Dermis blood vessel endothelial cell (primary cell): ENCODE measurements at places on chromosomes 5 and 9. TPM values are rescaled to one million over a fixed set of nuclear protein-coding genes. Genes with fewer than 3 reads are reported as not detected.

- DNase-seq, result no peak
Observed at GRCh38 chr9:36396985-36397384, 3.1 kb downstream of the RNF38 start.

DNA sequence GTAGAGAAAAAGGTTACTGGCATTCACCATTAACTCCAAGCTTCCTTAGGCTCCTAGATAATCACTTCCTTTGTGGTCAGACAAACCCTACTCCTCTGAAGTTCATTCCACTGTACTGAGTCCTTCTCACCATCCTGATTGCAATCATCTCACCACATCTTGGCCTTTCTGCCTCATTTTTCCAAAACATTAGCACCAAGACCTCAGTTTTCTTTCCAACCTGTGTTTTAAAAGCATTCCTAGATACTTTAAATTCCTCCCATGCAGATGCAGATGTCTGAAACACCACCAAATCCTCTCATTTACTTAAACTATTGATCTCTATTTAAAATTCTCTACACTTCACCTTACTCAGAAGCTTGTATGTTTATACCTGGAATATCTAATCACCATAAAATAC lies 961.3 kb upstream of the CTNND2 start:
- no peak for DNase-seq

DNA sequence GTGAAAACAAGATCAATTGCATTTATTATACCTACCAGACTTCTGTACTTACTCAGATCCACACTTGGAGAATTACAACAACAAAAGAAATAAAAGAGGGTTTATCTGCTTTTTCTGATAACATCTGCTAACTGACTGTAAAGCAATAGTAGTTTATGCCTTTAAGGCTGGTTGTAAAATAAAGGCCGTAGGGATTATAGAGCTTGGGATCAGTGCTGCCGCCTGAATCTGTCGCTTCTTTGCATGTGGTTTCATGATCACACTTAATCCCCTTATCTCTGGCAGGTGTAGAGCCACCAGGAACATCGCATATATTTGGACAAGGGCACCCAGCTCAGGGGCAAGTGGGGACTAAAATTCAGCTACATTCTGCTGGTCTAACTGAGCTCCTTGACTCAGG lies 146.7 kb downstream of the CCDC192 start:
- no peak for DNase-seq

DNA sequence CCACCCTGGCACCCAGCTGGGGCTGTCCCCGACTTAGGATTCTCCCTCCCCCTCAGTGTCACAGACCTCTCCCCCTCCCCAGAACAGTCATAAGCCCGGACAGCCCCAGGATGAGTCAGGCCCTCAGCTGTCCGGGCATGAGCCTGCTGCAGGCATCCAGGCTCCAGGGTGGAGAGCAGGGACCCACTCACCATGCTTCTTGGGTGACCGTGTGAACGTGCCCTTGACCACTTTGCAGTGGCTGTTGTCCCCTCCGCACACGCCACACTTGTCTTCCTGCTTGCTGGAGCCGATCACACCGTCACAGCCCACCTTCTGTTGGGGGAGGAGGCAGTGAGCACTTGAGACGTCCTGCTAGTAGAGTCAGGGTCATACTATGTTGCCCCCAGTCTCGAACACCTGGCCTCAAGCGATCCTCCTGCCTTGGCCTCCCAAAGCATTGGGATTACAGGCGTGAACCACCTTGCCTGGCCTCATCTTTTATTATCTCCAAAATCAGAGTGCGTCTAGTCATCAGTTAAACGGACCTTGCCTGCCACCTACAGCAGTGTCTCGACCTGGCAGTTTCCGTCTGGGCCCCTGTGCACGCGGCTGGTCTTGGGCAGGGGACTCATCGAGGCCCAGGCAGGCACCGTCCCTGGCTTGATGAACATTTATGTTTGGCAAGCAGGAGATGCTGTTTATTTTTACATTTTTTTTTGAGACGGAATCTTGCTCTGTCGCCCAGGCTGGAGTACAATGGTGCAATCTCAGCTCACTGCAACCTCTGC lies 72.6 kb downstream of the ZNF354C start:
- no peak for DNase-seq

- DNase-seq, result no peak
Observed at GRCh38 chr5:103262422-103262871, 3.9 kb downstream of the MACIR start.

DNA sequence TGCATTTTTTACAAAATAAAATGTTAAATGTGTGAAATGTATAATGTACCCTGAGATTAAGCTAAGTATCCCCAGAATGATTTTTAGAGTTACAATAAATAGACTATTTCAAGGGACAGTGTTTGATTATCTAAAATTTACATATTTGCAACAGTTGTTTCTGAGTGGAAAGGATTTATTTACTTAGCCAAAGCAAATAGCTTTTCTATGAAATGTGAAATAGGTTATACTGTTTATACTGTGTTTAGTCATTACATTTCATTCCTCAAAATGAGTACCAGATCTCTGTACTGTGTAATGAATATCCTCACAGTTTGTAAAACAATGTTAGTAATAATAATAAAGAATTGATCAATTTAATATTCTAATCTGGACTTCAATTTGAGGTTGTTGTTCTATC lies 1019.0 kb downstream of the NR2F1-AS1 start:
- DNase-seq, result no peak

GRCh38 chr5:60334281-60334713 lies 365.7 kb downstream of the DEPDC1B start:
- no peak for DNase-seq

Gene ALDH1A1
- total RNA-seq, result 1,650 and 2,914 TPM in 2 replicates

Gene SLC23A1
- not detected in 2 replicates for total RNA-seq

Gene SLC1A1
- 4.1 and 8.4 TPM in 2 replicates for total RNA-seq

Gene NSD1
- total RNA-seq, result 48.7 and 64.7 TPM in 2 replicates

Gene LCN9
- not detected in 2 replicates for total RNA-seq
